H9 (cell line): ENCODE measurements at places on chromosomes 6 and 20.

- no peaks in the 10 kb centered on the region; the same call in 1 of the 2 replicates for H3K4me1 ChIP-seq
- H3K36me3 ChIP-seq: no peaks in the 10 kb centered on the region
- no peak overlapping the region for H3K4me3 ChIP-seq
- H3K27ac ChIP-seq: no peak overlapping the region
- no peaks in the 10 kb centered on the region for H3K27me3 ChIP-seq
Observed at GRCh38 chr20:47941869-47942268, 156.6 kb upstream of the SULF2 start.

DNA sequence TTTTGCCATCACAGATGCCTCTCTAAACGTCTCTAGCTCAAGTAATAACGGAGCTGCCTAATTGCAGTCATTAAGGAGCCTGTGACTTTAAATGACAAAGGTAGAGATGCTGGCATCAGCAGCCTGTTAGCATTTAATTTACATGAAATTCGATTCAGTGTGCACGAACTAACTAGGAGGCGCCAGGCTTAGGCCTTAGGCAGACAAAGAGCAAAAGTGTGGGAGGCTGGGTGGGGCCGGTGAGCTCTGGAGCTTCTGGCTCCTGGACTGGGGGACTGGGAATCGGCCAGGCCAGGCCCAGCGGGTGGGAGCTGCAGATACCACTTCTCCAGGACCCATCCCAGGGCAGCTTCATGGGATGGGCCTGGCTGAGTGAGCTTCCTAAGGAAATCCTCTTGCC, 170.0 kb upstream of the AGPAT4 start:
- H3K36me3 ChIP-seq: no peaks in the 10 kb centered on the region
- no peaks in the 10 kb centered on the region; the same call in 1 of the 2 replicates for H3K27me3 ChIP-seq
- no peak overlapping the region for H3K4me3 ChIP-seq
- H3K27ac ChIP-seq: no peak overlapping the region

DNA sequence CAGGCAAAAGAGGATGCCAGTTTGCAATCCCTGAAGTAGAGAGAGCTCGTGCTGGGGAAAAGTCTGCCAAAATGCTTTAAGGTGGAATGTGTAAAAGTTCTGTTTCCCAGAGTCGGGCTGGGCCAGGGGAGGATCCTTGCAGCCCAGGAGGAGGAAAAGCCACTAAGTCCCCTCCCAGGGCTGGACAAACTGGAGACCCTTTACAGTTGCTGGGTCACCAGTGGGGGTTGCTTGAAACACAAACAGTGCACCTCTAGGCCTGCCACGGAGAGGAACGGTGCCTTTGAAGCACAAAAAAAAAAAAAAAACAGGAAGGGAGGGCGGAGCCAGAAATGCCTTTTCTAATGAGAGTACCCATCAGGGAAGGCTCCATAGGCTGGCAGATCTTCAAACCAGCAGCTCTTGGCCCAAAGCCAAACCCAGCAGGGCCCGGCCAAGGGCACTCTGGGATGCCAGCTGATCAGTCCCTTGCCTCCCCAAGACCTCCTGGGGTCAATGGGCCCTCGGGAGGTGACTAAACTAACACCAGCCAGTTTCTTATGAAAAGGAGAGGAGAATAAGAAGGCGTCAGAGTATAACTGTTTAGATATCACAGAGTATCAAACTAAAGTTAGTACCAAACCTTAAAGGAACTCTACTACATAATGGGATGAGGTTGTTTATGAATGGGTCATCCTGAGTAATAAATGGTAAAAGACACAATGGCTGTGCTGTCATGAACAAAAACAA, 23.7 kb downstream of the HLA-A start:
- DNase-seq: peak; percentile 61
- peaks cover 3% of the 10 kb centered on the region; the same call in 1 of the 2 replicates for H3K4me1 ChIP-seq
- peak overlapping the region; percentile 44 for H3K4me3 ChIP-seq
- H3K27ac ChIP-seq: peak overlapping the region; percentile 97
- no peaks in the 10 kb centered on the region for H3K36me3 ChIP-seq
- no peaks in the 10 kb centered on the region for H3K27me3 ChIP-seq

DNA sequence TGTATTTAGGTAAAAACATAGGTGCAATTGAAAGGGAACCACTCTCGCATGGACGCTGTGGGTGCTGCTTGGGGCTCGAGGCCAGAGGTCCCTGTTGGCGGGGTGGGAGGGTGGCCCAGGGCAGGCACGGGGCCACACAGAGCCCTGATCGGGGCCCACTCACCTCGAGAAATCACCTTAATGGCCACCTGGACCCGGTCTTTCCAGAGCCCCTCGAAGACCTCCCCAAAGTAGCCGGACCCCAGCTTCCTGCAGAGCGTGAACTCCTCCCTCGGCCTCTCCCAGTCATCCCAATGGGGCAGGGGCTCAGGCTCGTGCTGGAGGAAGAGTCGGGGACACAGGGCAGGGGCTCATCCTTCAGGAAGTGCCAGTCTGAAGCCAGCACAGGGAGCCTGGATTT, 3.8 kb downstream of the PTK6 start:
- no peaks in the 10 kb centered on the region for H3K27me3 ChIP-seq
- no peak overlapping the region for H3K4me3 ChIP-seq
- no peak for DNase-seq
- H3K4me1 ChIP-seq: no peaks in the 10 kb centered on the region
- no peaks in the 10 kb centered on the region for H3K36me3 ChIP-seq

- peaks cover 2% of the 10 kb centered on the region; the same call in 2 of the 3 replicates for H3K36me3 ChIP-seq
- no peaks in the 10 kb centered on the region; the same call in 1 of the 2 replicates for H3K27me3 ChIP-seq
- H3K4me3 ChIP-seq: no peak overlapping the region
- no peak overlapping the region for H3K27ac ChIP-seq
Observed at GRCh38 chr20:17933121-17933520, 35.5 kb downstream of the SNX5 start.

GRCh38 chr6:149840345-149841075, 23.6 kb downstream of the LRP11 start:
- H3K27ac ChIP-seq: no peak overlapping the region
- no peaks in the 10 kb centered on the region for H3K4me1 ChIP-seq
- H3K4me3 ChIP-seq: no peak overlapping the region
- no peaks in the 10 kb centered on the region for H3K27me3 ChIP-seq

- H3K4me1 ChIP-seq: no peaks in the 10 kb centered on the region; the same call in 1 of the 2 replicates
- H3K4me3 ChIP-seq: no peak overlapping the region
- no peaks in the 10 kb centered on the region for H3K27me3 ChIP-seq
Observed at GRCh38 chr6:73728548-73729205, 32.7 kb downstream of the CD109 start.

- H3K4me1 ChIP-seq: 0 out of 2 replicates have a peak, but pooled peaks cover 2% of the 10 kb centered on the region
- DNase-seq: no peak
- H3K4me3 ChIP-seq: no peak overlapping the region
- peaks cover 3% of the 10 kb centered on the region for H3K36me3 ChIP-seq
Observed at GRCh38 chr6:167298127-167298526, 7.0 kb downstream of the UNC93A start.
